Esophagus muscularis mucosa (tissue), 4 donors: ENCODE measurements at places on chromosomes 3 and 15.

DNA sequence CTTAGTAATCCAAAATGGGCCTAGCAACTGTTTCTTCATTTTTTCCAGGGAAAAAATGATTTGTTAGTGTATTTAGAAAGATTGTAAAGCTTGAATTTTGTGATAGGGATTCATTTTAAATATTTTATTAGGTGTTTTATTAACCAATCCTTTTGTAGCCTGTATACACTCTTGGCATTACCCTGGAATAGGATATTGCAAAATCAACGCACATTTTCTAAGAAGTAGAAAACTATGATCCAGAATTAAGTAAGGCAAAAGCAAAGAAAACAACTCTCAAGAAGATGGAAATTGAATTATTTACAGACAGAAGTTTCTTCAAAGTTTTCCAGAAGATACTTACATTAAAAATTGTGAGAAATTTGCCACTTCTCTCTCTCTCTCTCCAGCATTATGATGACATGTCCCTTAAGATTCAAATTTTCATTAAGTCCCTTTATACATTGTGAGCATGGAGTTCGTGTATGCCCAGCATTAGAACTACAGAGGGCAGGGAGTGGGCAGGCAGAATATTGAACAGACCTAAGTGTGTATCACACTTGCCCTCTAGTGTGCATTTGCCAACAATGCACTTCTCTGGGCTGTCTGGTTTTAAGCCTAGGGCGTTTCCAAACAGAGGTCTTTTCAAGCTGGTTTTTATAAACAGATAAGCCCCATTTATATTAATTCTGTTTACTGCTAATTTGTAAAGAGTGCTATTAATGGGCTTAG is 28.5 kb upstream of the CMSS1 start:
- no peak for DNase-seq

DNA sequence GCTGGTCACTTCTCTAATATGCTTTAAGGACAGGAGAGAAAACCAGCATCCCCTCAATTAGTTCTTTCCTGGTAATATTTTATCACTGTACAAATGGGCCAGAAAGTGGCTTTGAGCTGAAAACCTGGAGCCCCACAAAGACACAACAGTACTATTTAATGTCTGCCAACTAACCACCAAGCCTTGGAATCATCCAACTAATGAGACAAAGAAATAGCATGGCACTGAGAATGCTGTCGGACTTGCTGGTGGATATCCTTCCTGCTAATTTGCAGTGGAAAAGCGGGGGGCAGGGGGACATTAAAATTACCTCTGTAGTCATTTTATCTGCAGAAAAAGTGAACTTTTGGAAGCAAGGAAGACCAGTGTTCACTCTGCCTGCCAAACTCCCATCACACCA is 288.5 kb downstream of the KBTBD8 start:
- no peak for DNase-seq

DNA sequence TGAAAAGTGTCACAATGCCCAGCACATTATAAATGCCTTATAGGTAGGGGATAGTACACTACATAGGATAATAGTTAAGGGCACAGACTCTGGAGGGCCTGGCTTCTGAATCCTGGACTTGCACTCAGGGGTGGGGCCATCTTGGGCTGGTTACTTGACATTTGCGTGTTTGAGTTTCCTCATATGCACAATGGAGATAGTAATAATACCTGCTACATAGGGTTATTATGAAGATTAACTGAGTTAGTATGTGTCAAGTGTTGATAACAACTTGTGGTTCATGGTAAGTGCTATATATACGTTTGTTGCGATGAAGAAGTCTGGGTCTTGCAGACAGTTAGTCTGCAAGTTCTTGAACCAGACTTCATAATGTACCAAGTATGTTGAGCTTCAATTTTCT is 37.0 kb downstream of the MITF start:
- DNase-seq = no peak

DNA sequence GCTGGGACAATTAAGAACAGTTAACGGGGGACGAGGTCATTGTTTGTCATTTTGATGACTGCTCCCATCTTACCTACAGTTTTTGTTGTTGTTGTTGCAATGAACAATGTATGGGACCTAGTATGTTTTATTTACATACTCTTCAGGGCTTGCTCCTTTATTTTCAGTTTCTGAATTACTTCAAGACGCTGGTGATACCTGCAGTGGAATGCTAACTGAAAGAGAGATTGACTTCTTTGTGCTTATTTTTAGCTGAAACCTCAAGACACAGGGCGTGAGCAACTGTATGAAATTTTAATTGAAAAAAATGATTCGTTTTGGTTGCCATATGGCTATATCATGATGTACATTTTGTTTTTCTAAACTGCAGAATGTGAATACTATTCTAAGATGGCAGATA is 297.9 kb downstream of the EDEM1 start:
- no peak for DNase-seq

DNA sequence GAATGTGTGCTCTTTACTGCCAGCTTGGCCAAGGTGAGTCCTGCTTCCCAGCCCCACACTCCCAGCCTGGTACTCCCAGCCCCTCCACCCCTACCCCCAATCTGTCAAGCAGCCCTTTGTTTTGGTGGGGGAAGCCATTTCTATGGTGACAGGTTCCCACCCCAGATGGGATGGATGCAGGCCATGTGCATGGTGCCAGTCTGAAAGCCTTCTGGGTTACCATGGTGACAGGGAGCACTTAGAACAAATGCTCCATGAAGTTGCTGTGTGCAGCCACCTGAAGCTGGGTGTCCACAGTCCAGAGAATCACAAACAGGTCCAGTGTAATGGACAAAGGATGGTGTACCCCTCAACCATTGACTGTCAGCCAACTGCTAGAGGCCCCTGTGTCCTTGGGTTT is 19.1 kb upstream of the VILL start:
- DNase-seq = no peak

- no peak for DNase-seq
Measured at GRCh38 chr15:31150732-31151231, 49.3 kb upstream of the TRPM1 start.

DNA sequence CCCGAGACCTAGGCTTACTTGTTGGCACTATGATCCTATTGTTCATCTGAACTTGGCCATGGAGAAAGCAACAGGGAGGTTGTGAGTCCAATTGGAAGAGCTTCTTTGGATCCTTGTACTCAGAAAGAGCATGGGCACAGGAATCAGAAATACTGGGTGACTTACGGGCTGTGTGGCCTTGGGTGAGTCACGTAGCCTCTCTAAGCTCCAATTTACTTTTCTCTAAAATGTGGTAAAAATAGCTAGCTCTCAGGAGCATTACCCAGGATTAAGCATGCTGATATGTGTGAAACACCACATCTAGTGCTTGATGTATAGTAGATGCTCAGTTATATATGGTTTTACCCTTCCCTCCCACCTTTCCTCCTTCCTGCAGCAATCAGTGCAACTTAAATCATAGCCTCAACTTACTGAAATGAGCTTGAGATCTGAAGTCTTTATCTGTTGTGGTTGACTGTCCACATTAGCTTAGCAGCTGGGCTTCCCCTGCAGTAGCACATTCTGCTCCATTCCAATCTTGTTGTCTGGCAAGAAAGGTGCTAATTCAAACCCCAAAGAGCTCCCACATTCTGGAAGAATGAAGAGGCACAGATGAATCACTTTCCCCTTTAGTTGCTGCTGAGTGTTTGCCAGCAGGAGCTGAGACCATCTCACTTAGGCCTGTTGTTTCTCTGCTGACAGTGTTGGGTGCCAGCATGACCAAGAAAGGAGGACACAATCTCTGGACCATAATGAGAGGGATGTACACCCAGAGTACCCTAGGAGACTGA is 299.1 kb upstream of the TRIM42 start:
- peak; percentile 64 for DNase-seq

- DNase-seq = no peak
Measured at GRCh38 chr3:49553324-49553691, 969 bp upstream of the BSN start.

DNA sequence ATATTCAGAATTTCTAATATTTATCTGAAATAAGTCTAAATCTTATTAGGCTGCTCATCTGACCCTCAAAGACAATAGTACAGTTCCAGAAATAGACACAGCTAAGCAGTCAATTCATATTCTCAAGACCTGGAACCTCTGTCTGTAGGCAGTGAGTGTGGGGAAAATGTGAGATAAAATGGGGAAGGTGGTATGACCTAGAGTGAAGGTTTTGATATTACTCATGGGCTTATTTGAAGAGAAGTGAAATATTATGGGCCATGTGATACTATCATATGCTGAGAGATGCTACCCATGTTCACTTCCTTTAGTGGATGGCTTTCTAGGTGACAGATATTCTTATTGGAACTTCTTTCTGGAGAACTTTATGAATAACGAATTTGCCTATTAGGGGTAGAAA is 33.5 kb downstream of the TGFBR2 start:
- DNase-seq = no peak

DNA sequence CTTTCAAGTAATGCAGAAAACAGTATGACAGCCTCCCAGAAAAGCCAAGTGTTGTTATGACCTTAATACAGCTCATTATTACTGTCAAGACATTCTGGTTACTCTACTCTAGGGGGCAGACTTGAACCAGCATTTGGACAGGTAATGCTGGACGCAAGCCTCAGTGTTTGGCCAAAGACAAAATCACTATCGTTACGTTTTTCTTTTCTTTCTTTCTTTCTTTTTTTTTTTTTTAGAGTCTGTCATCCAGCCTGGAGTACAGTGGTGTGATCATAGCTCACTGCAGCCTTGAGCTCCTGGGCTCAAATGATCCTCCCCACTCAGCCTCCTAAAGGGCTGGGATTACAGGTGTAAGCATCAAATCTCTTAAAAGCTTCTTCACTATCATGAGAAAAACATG is 29.4 kb upstream of the TMEM45A start:
- peak; percentile 17 for DNase-seq

GRCh38 chr3:29412110-29412509 is 131.2 kb downstream of the RBMS3 start:
- no peak for DNase-seq

- DNase-seq = no peak
Measured at GRCh38 chr3:51933471-51934138, 8.1 kb downstream of the RRP9 start.

GRCh38 chr15:90959028-90959595 is 4.4 kb downstream of the RCCD1 start:
- DNase-seq = no peak

GRCh38 chr3:23996095-23996524 is 51.0 kb downstream of the NR1D2 start:
- no peak for DNase-seq

- no peak for DNase-seq
Measured at GRCh38 chr3:13262493-13263211, 157.5 kb downstream of the NUP210 start.

DNA sequence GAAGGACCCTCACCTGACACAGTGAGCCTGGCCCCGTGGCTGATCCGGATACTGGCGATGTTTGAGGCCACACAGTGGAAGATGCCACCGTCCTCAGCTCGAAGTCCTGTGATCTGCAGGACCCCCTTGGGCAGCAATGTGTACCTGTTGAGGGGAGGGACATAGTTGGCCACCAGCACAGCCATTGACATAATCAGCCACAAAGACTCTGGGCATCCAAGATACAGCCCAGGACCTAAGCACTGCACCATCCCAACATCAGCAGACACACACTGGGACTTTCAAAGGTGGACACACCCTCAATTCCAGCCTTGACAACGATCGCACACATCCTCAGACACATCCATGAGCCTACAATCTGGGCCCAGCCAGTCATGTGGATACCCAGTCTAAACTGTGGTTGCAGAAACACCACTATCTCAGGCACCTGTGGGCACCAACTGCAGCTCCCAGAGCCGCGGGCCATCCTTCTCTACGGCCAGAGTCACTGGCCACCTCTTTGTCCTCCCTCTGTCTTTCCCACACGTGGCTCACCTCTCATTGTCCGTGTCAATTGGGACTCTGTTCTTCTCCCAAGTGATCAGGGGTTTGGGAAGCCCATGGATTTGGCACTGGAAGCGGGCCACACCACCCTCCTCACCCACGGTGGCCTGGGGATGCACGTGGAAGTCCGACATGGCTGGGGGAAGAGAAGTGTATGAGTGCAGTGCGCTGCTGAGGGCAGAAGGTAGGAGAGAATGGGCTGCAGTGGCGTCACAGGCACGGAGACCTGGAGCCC is 31.0 kb downstream of the RNU5B-1 start:
- DNase-seq = no peak

- no peak for DNase-seq
Measured at GRCh38 chr3:95154766-95155165, 1091.9 kb downstream of the NSUN3 start.

DNA sequence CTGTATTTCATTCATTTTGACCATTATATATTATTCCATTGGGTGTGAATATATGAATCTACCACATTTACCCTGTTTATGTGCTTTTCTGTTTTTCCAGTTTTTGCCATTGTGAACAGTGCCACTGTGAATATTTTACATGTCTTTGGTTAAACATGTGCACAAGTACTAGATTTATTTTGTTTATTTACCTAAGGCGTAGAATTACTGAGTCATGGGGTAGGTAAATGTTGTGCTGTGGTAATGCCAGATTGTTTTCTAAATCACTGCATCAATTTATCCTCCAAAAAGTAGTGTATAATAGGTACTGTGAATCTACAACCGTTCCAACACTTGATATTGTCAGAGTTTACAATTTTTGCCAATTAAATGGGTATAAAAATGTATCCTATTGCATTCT is 362.1 kb upstream of the AGTR1 start:
- DNase-seq = no peak

GRCh38 chr3:73094951-73095350 is 33.5 kb downstream of the EBLN2 start:
- DNase-seq = no peak

DNA sequence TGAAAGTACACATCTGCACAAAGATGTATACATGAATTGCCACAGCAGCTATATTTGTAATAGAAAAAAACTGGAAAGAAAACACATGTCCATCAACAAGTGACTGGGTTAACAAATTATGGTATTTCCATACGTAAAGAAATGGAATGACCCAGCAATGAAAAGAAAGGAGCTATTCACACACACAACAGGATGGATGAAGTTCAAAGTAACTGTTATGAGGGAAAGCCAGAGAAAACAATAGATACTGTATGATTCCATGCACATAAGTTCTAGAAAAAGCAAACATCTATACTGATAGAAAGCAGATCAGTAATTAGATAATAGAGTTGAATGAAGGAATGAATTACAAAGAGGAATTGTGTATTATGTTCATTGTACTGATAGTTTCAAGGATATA is 152.0 kb downstream of the SCAPER start:
- no peak for DNase-seq

- DNase-seq = no peak
Measured at GRCh38 chr3:96449346-96449745, 365.0 kb upstream of the EPHA6 start.

GRCh38 chr3:134197681-134198261 is 52.9 kb downstream of the RYK start:
- DNase-seq = no peak

GRCh38 chr3:53092942-53093341 is 37.3 kb downstream of the RFT1 start:
- DNase-seq = no peak
